ENCODE measurements at places on chromosomes 5 and 9. TPM values are rescaled to one million over a fixed set of nuclear protein-coding genes. Genes with fewer than 3 reads are reported as not detected.

GRCh38 chr5:127358740-127359139, 68.1 kb downstream of the MEGF10 start:
- no peaks in the 10 kb centered on the region for H3K36me3 ChIP-seq
- no peak for DNase-seq
- H3K4me1 ChIP-seq, result no peaks in the 10 kb centered on the region
- H3K4me3 ChIP-seq, result no peak overlapping the region
- no peak overlapping the region for H3K27ac ChIP-seq

The HTR1A gene
- total RNA-seq, result not detected

- H3K36me3 ChIP-seq, result no peaks in the 10 kb centered on the region
- H3K27ac ChIP-seq, result no peak overlapping the region
- no peak for DNase-seq
Observed at GRCh38 chr5:14816374-14816998, 55.1 kb downstream of the ANKH start.

The S1PR3 gene
- total RNA-seq, result 4.2 TPM

DNA sequence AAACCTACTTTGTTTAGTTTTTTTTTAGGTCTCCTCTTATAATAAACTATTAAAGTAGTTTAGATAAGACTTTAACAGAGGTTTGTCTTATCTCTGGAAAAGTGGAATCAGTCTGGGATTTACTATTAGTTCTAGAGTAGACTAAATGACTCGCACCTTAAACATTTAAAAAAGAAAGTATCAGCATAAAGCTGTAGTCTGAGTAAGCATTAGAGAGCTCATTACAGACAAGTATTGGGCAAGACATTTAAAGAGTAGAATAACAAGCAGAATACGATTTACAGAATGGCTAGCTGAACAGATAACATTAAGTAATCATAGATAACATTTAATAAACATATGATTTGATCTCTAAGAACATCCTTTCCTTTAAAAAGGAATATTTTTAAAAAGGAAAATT, 226.0 kb upstream of the DMAC1 start:
- H3K4me1 ChIP-seq, result no peaks in the 10 kb centered on the region
- no peaks in the 10 kb centered on the region for H3K27me3 ChIP-seq
- no peak overlapping the region for H3K4me3 ChIP-seq
- no peak overlapping the region for H3K27ac ChIP-seq

The MORN5 gene
- 10.9 TPM for total RNA-seq

- no peaks in the 10 kb centered on the region for H3K27me3 ChIP-seq
- no peak for DNase-seq
- peaks cover 38% of the 10 kb centered on the region for H3K36me3 ChIP-seq
- H3K4me3 ChIP-seq, result no peak overlapping the region
- no peak overlapping the region for H3K27ac ChIP-seq
Observed at GRCh38 chr5:139315056-139315615, 21.6 kb downstream of the MATR3 start.

- no peaks in the 10 kb centered on the region for H3K36me3 ChIP-seq
- no peaks in the 10 kb centered on the region for H3K4me1 ChIP-seq
- no peak overlapping the region for H3K4me3 ChIP-seq
- DNase-seq, result no peak
- no peak overlapping the region for H3K27ac ChIP-seq
Observed at GRCh38 chr5:78923622-78923970, 61.5 kb downstream of the ARSB start.

- no peak for DNase-seq
- no peaks in the 10 kb centered on the region for H3K27me3 ChIP-seq
- no peak overlapping the region for H3K4me3 ChIP-seq
- no peak overlapping the region for H3K27ac ChIP-seq
- H3K4me1 ChIP-seq, result no peaks in the 10 kb centered on the region
- H3K36me3 ChIP-seq, result no peaks in the 10 kb centered on the region
Observed at GRCh38 chr9:126058011-126058531, 268.6 kb upstream of the MVB12B start.

DNA sequence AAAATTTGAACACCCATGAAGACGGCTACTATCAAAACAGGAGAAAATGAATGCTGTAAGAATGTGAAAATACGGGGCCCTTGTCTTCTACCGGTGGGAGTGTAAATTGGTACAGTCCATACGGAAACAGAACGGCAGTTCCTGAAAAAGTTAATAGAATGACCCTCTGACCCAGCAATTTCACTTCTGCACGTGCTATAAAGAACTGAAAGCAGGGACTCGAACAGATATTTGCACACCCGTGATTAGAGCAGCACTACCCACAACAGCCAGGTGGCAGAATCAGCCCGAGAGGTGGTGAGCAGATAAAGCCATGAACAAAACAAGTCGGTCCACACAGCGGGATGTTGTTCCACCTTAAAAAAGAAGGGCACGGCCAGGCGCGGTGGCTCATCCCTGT, 22.6 kb upstream of the SLC12A7 start:
- no peak overlapping the region for H3K4me3 ChIP-seq
- H3K4me1 ChIP-seq, result peaks cover 5% of the 10 kb centered on the region
- H3K27ac ChIP-seq, result no peak overlapping the region
- DNase-seq, result no peak
- H3K27me3 ChIP-seq, result no peaks in the 10 kb centered on the region

GRCh38 chr9:111970827-111971226, 74.2 kb downstream of the UGCG start:
- H3K36me3 ChIP-seq, result no peaks in the 10 kb centered on the region
- H3K27ac ChIP-seq, result no peak overlapping the region
- no peaks in the 10 kb centered on the region for H3K4me1 ChIP-seq
- DNase-seq, result no peak
- H3K4me3 ChIP-seq, result no peak overlapping the region
- H3K27me3 ChIP-seq, result no peaks in the 10 kb centered on the region

DNA sequence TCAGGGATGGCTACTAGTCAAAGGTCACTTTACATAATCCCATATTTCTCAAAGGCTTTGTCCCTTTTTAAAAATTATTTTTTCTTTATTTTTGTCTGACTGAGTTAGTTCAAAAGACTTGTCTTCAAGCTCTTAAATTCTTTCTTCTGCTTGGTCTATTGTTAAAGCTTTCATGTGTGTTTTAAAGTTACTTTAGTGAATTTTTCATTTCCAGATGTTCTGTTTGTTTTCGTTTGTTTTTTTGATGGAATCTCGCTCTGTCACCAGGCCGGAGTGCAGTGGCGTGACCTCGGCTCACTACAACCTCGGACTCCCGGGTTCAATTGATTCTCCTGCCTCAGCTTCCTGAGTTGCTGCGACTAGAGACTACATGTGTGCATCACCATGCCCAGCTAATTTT, 55.0 kb upstream of the SNCAIP start:
- DNase-seq, result no peak
- H3K36me3 ChIP-seq, result no peaks in the 10 kb centered on the region
- no peak overlapping the region for H3K4me3 ChIP-seq

- H3K36me3 ChIP-seq, result no peaks in the 10 kb centered on the region
- no peak overlapping the region for H3K4me3 ChIP-seq
- no peaks in the 10 kb centered on the region for H3K4me1 ChIP-seq
- no peak for DNase-seq
Observed at GRCh38 chr9:79409182-79409823, 162.5 kb upstream of the TLE4 start.

The FYB1 gene
- total RNA-seq, result 42.1 TPM

GRCh38 chr9:79617395-79617794, 45.6 kb downstream of the TLE4 start:
- H3K27me3 ChIP-seq, result no peaks in the 10 kb centered on the region
- H3K27ac ChIP-seq, result no peak overlapping the region
- DNase-seq, result no peak

The SMIM32 gene
- not detected for total RNA-seq

The PIP5K1B gene
- total RNA-seq, result 22.4 TPM

GRCh38 chr5:39652036-39652435, 227.3 kb upstream of the DAB2 start:
- H3K36me3 ChIP-seq, result no peaks in the 10 kb centered on the region
- no peak overlapping the region for H3K4me3 ChIP-seq
- no peaks in the 10 kb centered on the region for H3K4me1 ChIP-seq

- no peak overlapping the region for H3K27ac ChIP-seq
- no peaks in the 10 kb centered on the region for H3K36me3 ChIP-seq
- DNase-seq, result no peak
Observed at GRCh38 chr9:108113596-108113995, 624.0 kb upstream of the KLF4 start.

- no peaks in the 10 kb centered on the region for H3K4me1 ChIP-seq
- H3K36me3 ChIP-seq, result no peaks in the 10 kb centered on the region
- no peak for DNase-seq
- no peak overlapping the region for H3K4me3 ChIP-seq
- H3K27me3 ChIP-seq, result no peaks in the 10 kb centered on the region
Observed at GRCh38 chr5:151737431-151737830, 21.0 kb downstream of the ATOX1 start.

DNA sequence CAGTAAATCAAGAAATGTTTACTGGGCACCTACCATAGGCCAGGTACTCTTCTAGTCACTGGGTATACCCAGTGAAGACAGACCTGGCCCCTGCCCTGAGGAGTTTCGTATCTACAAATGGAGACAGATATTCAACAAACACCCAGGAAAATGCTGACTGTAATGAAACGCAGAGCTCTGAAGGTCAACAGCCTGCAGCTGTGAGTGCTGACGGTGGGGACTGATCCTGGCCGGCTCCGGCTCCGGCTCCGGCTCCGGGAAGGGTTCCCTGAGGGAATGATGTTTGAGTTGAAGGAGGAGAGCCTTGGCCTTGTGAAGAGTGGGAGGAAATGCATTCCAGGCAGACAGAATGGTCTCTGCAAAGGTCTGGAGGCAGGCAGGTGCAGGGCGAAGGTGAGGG, 23.1 kb downstream of the FGFR4 start:
- H3K4me1 ChIP-seq, result peaks cover 19% of the 10 kb centered on the region
- no peaks in the 10 kb centered on the region for H3K36me3 ChIP-seq
- no peaks in the 10 kb centered on the region for H3K27me3 ChIP-seq
- no peak overlapping the region for H3K4me3 ChIP-seq
- DNase-seq, result peak; percentile 77

DNA sequence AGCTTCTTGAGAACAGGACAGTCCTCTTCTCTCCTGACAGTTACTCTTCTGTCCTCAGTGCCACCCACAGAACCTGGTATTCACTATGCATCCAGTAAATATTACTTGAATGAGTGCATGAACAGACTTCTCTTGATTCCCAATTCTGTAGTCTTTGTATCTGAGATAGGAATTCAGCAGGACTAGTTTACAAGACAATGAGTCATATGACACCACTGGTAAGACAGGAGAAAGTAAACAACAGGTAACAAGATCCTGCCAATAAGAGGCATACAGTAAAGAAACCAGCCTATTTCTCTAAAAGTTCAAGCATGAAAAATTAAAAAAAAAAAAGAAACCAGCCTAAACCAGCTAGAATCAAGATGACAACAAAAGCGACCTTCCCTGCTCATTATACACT, 6.2 kb downstream of the ZNF883 start:
- DNase-seq, result no peak
- H3K4me1 ChIP-seq, result no peaks in the 10 kb centered on the region
- no peaks in the 10 kb centered on the region for H3K27me3 ChIP-seq
- no peaks in the 10 kb centered on the region for H3K36me3 ChIP-seq
- H3K4me3 ChIP-seq, result no peak overlapping the region
- no peak overlapping the region for H3K27ac ChIP-seq

DNA sequence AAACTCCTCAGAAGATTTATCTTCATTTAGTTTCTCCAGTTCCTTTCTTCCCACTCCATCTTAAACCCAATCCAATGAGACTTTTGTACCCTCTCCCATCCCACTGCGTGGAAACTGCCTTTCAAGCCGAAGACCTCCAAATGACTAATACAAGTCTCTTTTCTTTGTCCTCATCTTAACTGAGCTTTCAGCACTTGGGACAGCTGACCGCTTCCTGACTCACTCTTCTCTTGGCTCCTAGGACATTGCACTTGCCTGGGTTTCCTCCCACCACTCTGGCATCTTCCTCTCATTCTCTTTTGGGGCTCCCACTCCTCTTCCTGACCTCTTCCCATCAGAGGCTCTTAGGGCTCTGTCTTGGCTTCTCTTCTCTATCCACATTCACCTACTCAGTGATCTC, 243.7 kb downstream of the HSPA4 start:
- no peak for DNase-seq
- H3K27ac ChIP-seq, result no peak overlapping the region
- H3K4me1 ChIP-seq, result no peaks in the 10 kb centered on the region
- no peak overlapping the region for H3K4me3 ChIP-seq
